ENCODE measurements at places on chromosomes 11 and 22.

GRCh38 chr11:132589791-132590190, 942.5 kb downstream of the OPCML start:
- H3K4me1 ChIP-seq = peaks cover 4% of the 10 kb centered on the region
- H3K27ac ChIP-seq = no peak overlapping the region
- H3K27me3 ChIP-seq = no peaks in the 10 kb centered on the region
- H3K4me3 ChIP-seq = no peak overlapping the region
- no peaks in the 10 kb centered on the region for H3K36me3 ChIP-seq

- no peak for DNase-seq
- no peaks in the 10 kb centered on the region for H3K27me3 ChIP-seq
- no peak overlapping the region for H3K27ac ChIP-seq
- H3K36me3 ChIP-seq = no peaks in the 10 kb centered on the region
These were observed 4.4 kb downstream of the MTMR2 start for GRCh38 chr11:95919514-95919913.

DNA sequence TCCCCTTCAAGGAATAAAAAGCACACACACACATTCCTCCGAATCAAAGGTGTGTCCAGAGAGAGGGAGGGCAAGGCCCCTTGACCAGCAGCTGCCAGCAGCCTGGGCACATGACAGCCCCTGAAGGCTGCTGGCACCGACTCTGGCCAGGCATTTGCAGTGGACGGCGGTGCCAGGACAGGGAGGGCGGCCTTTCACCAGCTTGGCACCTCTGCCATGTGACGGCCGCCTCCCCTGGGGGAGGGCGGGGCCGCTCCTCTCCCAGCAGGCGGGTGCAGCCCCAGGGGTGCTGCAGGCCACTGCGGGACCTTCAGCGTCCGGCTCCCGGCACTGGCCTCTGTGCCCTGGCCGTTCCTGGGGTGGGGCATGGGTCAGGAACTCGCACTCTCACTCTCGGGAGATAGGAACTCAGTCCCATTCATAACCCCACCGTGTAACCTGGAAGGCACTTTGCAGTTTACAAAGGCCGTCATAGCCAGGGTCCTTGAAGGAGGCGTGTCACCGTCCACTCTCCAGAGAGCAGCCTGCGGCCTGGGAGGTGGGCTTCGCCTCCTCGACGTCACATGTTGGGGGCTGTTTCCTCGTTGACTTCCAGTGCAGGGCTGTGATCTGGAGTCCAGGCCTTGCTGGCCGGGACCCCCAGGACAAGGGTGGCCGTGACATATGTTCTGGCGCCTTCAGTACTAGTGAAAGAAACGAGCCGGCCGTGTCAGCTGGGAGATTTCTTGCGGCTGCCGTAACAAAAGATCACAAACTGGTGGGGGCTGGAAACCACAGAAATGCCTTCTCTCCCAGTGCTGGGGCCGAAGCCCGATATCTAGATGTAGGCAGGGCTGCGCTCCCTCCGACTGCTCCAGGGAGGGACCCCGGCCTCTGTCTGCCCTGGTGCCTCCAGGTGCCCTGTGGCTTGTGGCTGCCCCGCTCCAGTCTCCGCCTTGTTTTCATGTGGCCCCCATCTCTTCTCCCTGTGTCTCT, 39.9 kb upstream of the SMIM38 start:
- peaks cover 29% of the 10 kb centered on the region for H3K4me1 ChIP-seq
- peak; percentile 99 for DNase-seq
- no peaks in the 10 kb centered on the region for H3K36me3 ChIP-seq
- no peak overlapping the region for H3K4me3 ChIP-seq

DNA sequence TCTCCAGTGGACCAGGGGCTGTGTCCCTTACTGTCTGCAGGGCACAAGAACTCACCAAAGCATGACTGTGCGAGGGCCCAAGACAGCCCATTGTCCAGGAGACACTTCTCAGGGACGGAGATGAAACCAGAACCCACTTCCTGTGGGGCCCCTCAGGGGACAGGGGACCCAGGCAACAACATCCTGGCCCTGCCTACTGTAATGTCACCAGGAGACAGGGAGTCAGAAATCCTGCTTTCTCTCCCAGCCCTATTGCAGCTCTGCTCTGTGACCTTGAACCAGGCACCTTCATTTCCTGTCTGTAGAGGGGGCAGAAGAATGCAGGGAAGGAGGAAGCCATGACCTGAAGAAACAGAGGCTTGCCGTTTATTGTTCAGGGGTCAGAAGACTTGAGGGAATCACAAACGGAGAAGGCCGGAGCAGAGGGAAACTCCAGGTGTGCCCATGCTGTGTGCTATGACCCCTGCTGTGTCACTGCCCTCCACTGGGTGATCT, 98.0 kb downstream of the NAT10 start:
- H3K4me1 ChIP-seq = peaks cover under 1% of the 10 kb centered on the region
- no peak for DNase-seq
- no peaks in the 10 kb centered on the region for H3K36me3 ChIP-seq

DNA sequence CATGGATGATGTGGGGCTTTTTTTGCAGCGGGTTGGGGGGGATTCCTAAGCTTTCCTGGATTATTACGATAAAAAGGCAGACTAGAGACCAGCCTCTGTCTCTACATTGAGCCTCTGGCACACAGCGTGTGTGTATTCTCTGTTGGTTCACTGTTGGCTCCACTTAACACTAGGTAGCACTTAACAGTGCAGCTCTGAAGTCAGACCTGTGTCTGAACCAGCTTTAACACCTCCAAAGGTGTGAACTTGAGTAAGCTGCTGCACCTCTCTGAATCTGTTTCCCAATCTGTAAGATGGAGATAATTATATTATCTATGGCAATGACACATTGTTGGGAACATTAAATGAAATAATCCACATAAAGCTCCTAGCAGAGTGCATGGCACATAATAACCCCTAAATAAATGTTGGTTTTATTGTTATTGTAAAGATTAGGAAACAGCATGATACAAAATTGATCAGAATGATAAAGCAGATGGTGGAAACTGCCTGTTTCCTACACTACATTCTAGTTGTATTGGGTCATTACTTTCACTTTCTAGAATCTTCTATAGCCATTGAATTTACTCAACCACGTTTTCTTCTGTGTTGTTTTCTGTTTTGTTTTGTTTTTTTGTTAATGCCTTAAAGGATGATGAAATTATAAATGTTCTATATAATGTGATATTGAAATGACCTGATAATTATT, 108.4 kb downstream of the ARL14EP start:
- no peaks in the 10 kb centered on the region for H3K36me3 ChIP-seq
- peaks cover 43% of the 10 kb centered on the region for H3K4me1 ChIP-seq
- H3K4me3 ChIP-seq = no peak overlapping the region
- H3K27ac ChIP-seq = peak overlapping the region; percentile 84
- no peak for DNase-seq
- no peaks in the 10 kb centered on the region for H3K27me3 ChIP-seq

DNA sequence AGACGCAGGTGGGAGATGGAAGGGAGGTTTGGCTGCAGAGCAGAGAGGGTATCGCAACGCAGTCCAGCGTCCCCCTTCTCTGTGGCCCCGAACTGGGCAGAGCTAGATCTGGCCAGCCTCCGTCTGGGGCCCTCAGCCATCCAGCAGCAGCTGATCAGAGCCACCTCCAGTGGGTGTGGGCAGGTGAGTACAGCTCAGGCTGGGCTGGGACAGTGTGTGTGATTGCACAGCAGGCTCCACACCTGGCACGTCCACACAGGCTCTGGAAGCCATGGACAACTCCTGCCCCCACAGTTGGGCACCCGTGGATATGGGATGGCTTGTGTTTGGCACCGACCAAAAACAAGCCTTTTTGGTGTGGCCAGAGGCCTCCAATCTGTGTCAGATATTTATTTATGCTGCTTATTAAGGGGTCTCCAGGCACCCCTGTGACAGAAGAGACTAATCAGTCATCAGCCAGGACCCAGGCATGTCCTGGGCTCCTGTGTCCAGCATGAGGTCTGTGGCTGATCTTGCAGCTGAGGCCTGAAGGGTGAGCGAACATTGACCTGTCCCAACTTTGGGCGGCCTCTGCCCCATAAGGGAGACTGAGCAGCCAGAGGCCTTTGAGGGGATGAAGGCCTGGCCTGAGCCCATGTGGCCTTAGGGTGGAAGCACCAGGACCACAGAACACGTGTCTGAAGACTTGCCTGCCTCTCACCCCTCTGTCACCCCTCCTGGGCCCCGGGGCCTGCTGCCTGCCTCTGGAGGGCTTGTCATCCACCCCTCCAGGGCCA, 18.6 kb downstream of the POLR3H start:
- peaks cover 3% of the 10 kb centered on the region for H3K4me1 ChIP-seq
- H3K27me3 ChIP-seq = no peaks in the 10 kb centered on the region
- no peak for DNase-seq
- H3K27ac ChIP-seq = peak overlapping the region; percentile 51
- H3K36me3 ChIP-seq = peaks cover 52% of the 10 kb centered on the region

GRCh38 chr11:5197536-5197935, 2.9 kb downstream of the OR51V1 start:
- H3K4me3 ChIP-seq = no peak overlapping the region
- no peaks in the 10 kb centered on the region for H3K36me3 ChIP-seq
- no peaks in the 10 kb centered on the region for H3K27me3 ChIP-seq
- H3K27ac ChIP-seq = no peak overlapping the region
- DNase-seq = no peak

- no peaks in the 10 kb centered on the region for H3K36me3 ChIP-seq
- H3K27me3 ChIP-seq = no peaks in the 10 kb centered on the region
- H3K4me1 ChIP-seq = peaks cover 6% of the 10 kb centered on the region
- H3K27ac ChIP-seq = no peak overlapping the region
- no peak overlapping the region for H3K4me3 ChIP-seq
- DNase-seq = no peak
These were observed 4.2 kb downstream of the SGSM1 start for GRCh38 chr22:24810043-24810749.

- peaks cover 14% of the 10 kb centered on the region for H3K4me1 ChIP-seq
- no peaks in the 10 kb centered on the region for H3K27me3 ChIP-seq
- H3K4me3 ChIP-seq = peak overlapping the region; percentile 80
- no peak overlapping the region for H3K27ac ChIP-seq
- no peak for DNase-seq
These were observed 661 bp upstream of the CDPF1 start for GRCh38 chr22:46250783-46251125.

GRCh38 chr22:27438271-27438980, 363.1 kb downstream of the MN1 start:
- H3K27ac ChIP-seq = peak overlapping the region; percentile 23
- H3K4me3 ChIP-seq = no peak overlapping the region
- H3K4me1 ChIP-seq = peaks cover 11% of the 10 kb centered on the region
- DNase-seq = peak; percentile 54
- no peaks in the 10 kb centered on the region for H3K36me3 ChIP-seq

GRCh38 chr22:33563220-33563964, 356.9 kb downstream of the LARGE1 start:
- peak overlapping the region; percentile 2 for H3K27ac ChIP-seq
- no peaks in the 10 kb centered on the region for H3K4me1 ChIP-seq
- no peaks in the 10 kb centered on the region for H3K36me3 ChIP-seq
- no peak for DNase-seq

- no peak overlapping the region for H3K4me3 ChIP-seq
- no peaks in the 10 kb centered on the region for H3K27me3 ChIP-seq
- H3K4me1 ChIP-seq = no peaks in the 10 kb centered on the region
These were observed 26.1 kb downstream of the INTS4 start for GRCh38 chr11:77968337-77968736.

DNA sequence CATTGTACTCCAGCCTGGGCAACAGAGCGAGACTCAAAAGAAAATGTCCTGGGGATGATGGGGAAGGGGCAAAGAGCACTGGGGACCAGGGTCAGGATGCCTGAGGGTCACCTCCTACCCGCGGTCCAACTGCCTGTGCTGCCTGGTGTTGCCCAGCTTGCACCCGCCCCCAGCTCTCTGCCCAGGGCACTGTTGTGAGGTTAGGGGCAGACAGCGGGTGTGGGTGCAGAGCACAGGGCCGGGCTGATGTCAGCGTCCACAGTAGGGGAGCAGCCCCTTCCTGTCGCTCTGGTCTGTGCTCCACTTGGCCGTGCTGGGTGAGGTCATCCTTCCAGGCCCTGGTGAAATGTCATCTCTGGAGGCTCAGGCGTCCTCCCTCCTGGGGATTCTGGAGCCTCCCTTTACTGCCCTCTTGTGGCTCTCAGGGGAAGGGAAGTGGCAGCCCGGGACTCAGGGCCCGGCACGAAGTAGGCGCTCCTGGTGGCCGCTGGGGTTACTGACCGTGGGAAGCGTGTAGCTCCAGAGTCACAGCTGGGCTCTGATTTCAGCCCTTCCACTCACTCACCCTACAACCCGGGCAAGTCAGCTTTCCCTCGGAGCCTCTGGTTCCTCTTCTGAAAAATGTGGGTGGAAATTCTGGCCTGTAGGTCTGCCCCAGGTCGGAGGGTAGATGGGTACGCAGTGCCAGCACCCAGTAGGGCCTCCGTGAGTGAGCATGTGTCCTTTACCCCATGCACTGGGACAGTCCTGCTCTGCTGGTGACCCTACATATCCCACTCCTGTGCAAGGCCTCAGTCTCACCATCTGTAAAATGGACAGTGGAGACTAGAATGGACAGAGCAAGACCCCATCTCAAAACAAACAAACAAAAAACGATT, 17.3 kb upstream of the PRR5 start:
- H3K27ac ChIP-seq = no peak overlapping the region
- H3K36me3 ChIP-seq = no peaks in the 10 kb centered on the region
- no peak overlapping the region for H3K4me3 ChIP-seq
- no peaks in the 10 kb centered on the region for H3K27me3 ChIP-seq

- H3K27me3 ChIP-seq = no peaks in the 10 kb centered on the region
- H3K4me1 ChIP-seq = no peaks in the 10 kb centered on the region
These were observed 7.4 kb downstream of the UFD1 start for GRCh38 chr22:19471572-19471971.

DNA sequence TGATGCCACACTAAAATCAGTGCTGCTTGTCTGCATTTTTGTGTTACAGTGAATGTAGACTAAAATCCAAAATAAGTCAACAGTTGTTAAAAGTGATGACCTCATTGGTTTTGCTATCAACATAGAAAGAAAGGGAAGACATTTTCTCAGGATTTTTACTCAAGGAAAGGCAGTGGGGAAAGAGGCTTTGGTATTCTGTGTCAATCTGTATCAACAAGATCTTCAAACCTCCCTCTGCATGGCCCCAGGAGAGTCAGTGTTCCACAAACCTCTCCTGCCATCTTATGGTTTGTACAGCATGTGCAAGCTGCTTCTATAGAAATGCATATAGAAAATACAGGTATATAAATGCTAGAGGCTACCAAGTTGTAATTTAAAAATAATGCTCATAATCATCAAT, 13.8 kb upstream of the OR51M1 start:
- H3K27me3 ChIP-seq = no peaks in the 10 kb centered on the region
- H3K27ac ChIP-seq = no peak overlapping the region
- H3K4me1 ChIP-seq = no peaks in the 10 kb centered on the region

GRCh38 chr22:37923927-37924326, 17.8 kb downstream of the MICALL1 start:
- no peaks in the 10 kb centered on the region for H3K4me1 ChIP-seq
- peaks cover 39% of the 10 kb centered on the region for H3K36me3 ChIP-seq
- no peak overlapping the region for H3K27ac ChIP-seq
- H3K4me3 ChIP-seq = no peak overlapping the region
- no peak for DNase-seq
